ENCODE measurements at places on chromosomes 12 and 14.

DNA sequence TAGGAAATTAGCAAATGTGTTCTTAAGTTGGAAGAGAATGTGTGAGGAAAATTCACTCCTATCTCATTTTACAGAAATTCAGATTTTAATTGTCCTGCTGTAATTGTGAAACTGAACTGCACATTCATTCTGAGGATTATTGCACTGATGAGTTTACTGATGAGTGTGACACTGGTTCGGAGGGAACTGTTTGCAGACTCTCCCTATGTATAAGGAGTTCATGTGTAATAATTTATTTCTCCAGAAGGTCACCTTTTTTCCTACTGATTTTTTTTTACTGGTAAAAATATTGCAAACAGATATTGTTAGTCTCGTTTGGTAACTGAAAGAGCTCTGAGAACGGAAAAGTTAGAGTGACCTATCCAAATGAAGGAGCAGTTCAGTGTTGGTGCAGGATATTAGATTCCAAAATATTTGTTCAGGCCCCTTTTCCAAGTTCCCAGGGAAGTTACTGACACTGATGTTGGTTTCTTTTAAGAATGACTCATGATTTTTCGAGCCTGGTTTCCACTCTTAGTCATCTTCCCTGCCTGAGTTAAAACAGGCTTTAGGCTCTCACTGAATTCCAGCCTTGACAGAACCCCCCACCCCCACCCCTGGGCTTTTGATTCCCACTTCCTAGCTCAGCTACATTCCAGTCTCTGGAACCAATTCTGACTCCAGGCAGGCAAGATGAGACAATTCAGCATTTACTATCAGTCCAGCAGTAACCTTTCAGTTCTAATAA lies 18.4 kb downstream of the ANO6 start:
- no peak for DNase-seq

DNA sequence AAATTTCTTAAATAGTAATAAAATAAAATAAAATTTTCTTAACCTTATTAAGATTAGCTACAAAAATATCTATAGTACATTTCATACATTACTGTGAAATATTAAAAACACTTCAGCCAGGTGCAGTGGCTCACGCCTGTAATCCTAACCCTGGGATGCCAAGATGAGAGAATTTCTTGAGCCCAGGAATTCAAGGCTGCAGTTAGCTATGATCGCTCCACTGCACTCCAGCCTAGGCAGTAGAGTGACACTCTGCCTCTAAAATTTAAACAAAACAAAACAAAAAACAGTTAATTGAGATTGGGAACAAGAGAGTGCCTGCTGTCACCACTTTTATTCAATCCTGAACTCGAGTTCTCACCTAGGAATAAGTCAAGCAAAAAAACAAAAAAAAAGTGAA lies 95.0 kb upstream of the CPNE8 start:
- no peak for DNase-seq

DNA sequence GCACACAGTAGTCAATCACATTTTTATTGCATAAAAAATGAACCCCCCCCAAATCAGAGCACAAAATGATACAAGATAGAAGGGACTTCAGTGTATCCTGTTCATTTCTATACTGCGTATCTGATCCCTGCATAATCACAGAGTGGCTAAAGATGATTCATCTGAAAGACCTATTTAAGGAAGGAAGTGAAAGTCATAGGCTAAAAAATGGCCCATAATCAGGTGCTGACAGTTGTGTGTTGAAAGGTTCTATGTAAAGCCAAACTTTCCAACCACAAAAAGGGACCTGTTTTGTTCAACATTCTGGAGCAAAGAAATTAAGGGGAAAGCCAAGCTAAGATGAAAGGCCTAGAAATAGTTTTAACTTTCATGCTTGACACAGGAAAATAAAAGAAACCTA lies 147.8 kb upstream of the ATP2B1 start:
- no peak for DNase-seq

- DNase-seq = no peak
Measured at GRCh38 chr14:39023939-39024871, 78.8 kb downstream of the SEC23A start.

- no peak for DNase-seq
Measured at GRCh38 chr12:12350868-12351463, 924 bp upstream of the MANSC1 start.

DNA sequence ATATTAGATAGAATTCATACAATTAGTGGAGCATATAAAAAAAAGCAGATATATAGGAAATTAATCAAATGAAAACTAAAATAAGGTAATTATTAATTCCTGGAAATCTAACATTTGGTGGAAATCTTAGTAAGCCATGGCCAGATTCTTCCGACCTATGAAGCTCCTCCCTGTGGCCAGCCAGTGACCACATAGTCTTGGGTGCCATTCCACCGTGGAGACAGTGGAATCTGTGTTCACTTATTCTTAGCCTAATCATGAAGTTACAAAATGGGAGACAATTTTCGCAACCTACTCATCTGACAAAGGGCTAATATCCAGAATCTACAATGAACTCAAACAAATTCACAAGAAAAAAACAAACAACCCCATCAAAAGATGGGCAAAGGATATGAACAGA lies 241.9 kb upstream of the FLRT2 start:
- DNase-seq = no peak

GRCh38 chr14:104086210-104086660 lies 735 bp downstream of the ASPG start:
- DNase-seq = no peak

GRCh38 chr12:120692524-120693033 lies 5.6 kb downstream of the MLEC start:
- DNase-seq = no peak

DNA sequence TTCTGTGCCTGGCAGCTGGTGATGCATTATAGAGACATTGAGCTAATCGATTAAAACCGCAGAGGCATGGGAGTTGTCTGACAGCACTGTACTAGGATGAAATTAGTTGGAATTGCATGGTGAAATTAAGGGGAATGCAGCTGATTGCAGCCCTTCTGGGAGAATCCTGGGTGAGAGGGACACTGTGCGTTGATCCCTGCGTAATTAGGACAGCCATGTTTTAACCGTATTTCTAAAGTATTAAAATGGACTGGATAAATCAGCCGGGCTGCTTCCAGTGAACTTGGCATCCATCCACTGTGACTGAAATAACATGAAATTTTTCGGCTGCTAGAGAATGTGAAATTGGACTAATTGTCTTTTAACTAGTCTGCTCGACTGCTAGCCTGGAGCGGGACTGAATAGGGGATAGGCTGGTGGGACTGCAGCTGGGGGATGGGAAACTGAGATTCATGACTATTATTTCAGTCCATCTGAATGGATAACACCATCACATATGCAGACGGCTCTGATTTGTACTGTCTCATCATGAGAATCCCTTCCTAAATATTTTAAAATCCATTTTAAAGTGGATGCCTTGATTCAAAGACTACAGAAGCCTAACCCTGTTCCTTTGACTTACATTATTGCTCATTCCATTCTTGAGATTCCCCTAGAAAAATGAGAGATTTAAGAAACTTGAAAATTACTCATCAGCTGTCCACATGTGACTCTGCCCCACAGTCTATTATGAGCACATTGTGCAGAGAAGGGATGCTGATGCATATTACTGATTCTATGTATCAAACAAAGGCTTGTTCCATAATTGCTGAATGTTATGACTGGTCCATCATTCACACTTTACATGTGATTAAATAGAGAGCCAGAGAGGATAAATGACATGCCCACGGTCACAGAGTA lies 343.9 kb downstream of the NPAS3 start:
- no peak for DNase-seq

DNA sequence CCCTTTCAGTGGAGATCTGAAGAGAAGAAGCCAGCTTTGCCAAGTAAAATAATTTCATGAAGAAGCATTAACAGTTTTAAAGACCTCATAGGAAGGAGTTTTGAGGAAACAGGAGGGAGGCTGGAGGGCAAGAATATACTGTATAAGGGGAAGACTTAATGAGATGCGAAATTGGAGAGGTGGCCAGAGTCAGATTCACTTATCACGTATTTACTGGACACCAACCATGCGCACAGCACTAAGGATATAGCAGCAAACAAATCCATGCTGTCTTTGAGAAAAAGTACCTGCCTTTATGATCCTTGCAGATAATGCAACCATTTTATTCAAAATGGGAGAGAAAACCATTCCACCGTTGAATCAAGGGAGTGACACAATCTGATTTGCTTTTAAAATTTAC lies 100.3 kb downstream of the ERC1 start:
- no peak for DNase-seq

GRCh38 chr14:104599446-104599845 lies 5.1 kb downstream of the TMEM179 start:
- DNase-seq = no peak

DNA sequence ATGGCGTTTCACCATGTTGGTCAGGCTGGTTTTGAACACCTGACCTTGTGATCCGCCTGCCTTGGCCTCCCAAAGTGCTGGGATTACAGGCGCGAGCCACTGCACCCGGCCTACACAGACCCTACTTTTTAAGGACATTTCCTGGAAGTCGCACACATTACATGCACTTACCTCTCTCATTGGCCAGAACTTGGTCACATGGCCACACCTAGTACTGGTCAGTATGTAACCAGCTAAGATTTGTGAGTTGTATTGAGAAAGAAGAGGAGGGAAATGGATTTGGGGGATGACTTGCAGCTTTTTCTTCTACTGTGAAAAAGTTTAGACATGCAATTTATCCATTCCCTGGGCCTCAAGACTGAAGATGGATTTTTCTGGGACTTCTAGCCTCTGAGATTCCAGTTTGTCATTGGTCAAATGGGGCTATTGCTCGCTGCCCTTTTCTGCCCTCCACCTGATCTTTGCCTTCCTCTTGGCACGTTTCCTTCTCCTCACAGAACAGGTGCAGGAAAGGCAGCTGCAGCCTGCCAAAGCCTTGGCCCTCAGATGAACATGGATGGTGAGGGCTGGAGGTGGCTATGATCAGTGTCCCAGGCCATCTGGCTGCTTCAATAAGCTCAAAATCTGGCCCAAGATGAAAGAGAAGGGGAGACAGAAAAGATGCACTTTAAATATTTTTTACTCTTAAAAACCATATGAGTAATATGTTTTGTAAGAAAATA lies 7.1 kb upstream of the ZDHHC22 start:
- no peak for DNase-seq

DNA sequence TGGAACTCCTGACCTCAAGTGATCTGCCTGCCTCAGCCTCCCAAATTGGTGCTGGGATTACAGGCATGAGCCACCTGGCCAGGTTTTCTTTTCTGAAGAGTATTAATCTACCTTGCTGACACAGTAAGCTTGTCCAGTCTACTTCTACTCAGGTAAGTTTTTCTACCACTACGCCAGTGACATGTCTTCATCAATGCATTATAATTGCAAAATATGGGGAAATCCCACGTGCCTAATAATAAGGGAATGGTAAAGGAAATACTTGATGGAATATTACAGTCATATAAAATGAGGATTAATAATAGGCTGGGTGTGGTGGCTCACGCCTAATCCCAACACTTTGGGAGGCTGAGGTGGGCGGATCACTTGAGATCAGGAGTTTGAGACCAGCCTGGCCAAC lies 62.3 kb downstream of the RAB35 start:
- DNase-seq = no peak

DNA sequence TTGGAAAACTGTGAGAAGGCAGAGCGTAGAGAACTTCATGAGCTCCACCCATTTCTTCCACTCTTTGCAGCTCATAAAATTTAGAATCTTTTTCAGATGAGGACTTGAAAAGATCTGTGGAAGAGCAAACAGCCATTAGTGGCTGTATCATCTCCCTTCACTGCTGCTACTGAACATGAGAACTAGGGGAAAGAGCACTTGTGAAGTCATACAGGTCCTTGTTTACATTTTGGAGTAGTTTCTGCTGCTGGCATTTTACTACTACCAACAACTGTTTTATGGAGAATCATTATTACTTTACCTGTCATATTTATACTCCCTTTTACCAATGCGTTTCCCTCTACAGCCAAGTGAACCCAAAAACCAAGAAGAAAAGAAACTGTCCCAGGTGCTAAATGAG lies 41.0 kb downstream of the RPGRIP1 start:
- no peak for DNase-seq

DNA sequence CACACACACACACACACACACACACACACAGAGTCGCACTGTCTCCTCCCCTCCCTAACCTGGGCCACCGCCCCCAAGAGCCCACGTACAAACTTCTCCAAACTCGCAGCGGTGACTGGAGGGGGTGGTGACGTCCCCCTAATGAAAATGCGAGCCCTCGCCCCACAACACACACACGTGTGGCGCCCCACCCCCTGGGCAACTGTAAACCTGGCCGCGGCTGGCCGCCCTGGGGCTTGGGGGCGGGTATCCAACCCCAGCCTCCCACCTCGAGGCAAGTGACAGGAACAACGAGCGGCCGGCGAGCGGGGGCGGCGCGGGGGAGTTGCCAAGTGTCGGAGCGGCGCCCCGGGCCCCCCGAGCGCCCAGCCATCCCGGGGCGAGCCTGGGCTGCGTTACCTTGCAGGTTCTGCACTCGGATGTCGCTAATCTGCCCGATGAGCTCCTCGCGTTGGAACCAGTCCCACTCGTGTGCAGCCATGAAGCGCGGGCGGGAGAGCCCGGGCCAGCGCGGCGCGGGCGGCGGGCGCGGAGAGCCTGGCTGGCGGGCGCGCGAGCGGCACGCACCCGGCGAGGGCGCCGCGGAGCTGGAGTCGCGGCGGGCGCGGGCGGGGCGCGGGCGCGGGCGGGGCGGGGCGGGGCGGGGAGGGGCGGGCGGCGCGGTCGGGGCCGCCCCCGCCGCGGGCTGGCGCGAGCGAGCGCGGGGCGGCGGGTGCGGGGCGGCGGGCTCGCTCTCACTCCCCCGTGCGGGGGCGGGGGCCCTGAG lies at the start of gene CLMN:
Gene CLMN, minus strand, starts transcription at position 597 of the 766 bp plus-strand sequence. Its CDS starts 116 bp downstream, at position 481.
- peak; percentile 50 for DNase-seq

GRCh38 chr14:55000381-55000780 lies 26.5 kb downstream of the WDHD1 start:
- DNase-seq = no peak

DNA sequence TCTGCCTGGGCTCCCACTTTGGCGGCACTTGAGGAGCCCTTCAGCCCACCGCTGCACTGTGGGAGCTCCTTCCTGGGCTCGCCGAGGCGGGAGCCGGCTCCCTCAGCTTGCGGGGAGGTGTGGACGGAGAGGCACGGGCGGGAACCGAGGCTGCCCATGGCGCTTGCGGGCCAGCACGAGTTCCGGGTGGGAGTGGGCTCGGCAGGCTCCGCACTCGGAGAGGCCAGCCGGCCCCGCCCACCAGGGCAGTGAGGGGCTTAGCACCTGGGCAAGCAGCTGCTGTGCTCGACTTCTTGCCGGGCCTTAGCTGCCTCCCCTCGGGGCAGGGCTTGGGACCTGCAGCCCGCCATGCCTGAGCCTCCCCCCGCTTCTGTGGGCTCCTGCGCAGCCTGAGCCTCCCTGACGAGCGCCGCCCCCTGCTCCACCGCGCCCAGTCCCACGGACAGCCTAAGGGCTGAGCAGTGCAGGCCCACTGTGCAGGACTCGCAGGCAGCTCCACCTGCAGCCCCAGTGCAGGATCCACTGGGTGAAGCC lies 44.6 kb downstream of the R3HDM2 start:
- DNase-seq = no peak

GRCh38 chr12:99282624-99283023 lies 364.9 kb upstream of the GARIN6 start:
- no peak for DNase-seq

GRCh38 chr14:105224845-105225570 lies 23.3 kb upstream of the BTBD6 start:
- DNase-seq = no peak

GRCh38 chr12:58413794-58414193 lies 472.4 kb downstream of the ATP23 start:
- DNase-seq = no peak

Data from head of caudate nucleus (tissue), 42 donors.